Muscle of back (tissue), 13 donors: ENCODE measurements at places on chromosomes 5 and 9. TPM values are rescaled to one million over a fixed set of nuclear protein-coding genes. Genes with fewer than 3 reads are reported as not detected.
A peak's percentile ranks its signal among the peaks of the same experiment; 100 is the strongest.

DNA sequence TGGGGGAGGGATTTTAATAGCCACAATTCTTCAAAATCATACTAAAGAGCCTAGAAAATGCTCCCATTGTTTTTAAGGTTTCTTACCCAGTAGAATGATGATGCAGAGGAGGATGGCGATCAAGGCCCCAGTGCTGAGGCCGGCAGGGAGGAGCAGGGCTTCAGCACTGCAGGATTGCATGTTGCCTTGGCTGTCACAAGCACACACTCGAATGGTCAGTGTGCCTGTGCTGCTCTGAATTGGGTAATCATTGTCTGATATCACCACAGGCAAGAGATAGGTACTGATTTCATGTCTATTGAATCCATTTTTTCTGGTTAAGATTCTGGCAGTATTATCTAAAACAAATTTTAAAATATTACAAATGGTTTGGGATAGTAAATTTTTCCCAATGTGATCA lies 153.3 kb downstream of the CDH10 start:
- no peak for DNase-seq

DNA sequence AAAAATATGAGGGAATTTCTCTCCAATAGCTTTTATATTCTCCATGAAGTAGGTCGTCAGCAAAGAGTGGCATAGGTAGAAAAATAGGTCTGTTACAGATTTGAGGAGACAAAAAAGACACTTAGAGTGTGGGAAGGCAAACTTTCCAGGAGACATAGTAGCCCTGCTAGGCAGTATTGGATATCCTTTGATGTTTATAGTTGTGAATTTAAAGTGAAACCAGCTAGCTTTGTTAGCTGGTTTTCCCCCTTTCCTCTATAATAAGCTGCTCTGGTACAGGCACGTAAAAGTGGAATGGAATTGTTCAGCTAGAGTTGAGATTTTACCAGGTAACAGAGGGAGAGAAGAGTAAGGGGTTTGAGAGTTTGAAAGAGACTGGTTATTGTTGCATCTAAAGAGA lies 17.1 kb upstream of the APC start:
- DNase-seq: no peak

- no peak for DNase-seq
Measured at GRCh38 chr9:133233681-133234432, 24.8 kb upstream of the OBP2B start.

DNA sequence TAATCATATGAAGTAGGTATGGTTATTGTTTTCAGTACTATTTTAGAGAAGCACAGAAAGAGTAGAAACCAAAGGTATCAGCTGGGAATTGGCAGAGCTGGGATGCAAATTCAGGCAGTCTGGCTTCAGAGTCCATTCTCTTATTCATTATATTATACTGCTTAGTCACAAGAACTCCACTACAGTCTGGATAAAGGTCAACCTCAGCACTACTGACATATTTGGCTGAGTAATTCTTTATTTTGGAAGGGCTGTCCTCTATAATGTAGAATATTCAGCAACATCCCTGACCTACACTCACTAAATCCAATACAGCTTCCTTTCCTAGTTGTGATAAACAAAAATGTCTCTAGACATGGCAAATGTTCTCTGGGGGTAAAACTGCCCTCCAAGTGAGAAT lies 37.6 kb downstream of the PTGER4 start:
- no peak for DNase-seq

GRCh38 chr9:26459959-26460358 lies 432.6 kb downstream of the CAAP1 start:
- DNase-seq: no peak

DNA sequence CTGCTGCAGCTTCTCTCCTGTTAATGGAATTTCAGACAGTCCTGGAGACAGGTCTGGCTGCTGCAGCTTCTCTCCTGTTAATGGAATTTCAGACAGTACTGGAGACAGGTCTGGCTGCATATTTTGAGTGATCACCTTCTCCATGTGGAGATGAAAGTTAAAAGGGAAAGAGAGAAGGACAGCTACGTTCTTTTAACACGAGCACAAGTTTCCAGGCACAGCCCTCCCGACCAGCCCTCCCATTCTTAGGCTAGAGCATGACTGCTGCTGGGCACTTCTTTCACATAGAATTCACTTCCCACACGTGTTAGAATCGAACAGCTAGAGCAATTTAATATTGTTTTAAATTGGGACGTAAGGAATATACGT lies 133.3 kb upstream of the DMRT1 start:
- DNase-seq: peak; percentile 64

DNA sequence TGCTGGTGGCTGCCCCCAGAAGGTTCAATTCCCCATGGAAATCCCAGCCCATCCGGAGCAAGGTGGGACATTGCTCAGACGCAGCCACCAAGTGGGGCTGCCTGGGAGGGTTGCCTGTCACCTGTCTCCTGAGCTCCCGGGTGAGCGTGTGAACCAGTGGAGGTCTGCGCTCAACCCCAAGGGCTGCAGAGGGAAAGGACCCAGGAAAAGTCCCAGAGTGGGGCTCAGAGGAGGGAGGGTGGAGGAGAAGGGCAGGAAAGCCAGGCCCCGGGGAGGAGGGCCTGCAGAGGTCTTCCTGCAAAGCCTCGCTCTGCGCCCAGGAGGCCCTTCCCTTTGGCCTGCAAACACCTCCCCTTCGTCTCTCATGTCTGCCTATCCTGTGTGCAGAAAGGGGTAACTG lies 119.5 kb upstream of the SARDH start:
- no peak for DNase-seq

DNA sequence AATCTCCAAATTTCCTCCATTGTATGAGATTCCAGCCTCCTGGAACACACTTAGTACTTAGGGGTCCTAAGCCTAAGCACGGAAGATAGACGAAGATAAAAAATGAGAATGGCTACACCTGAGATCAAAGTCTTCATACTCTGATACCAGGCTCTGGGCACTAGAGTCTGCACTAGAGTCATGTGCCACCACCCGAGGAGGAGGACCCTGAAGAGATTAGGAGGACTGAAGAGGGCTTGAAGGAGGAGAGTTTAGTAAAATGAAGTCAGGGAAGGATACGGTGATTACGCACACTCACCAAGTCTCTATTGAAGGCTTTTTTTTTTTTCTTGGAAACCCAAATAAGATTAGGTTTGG lies 573 bp upstream of the SPATA24 start:
- DNase-seq: no peak

- DNase-seq: no peak
Measured at GRCh38 chr5:23223846-23224245, 283.6 kb upstream of the PRDM9 start.

- no peak for DNase-seq
Measured at GRCh38 chr9:16752601-16753000, 117.9 kb downstream of the BNC2 start.

DNA sequence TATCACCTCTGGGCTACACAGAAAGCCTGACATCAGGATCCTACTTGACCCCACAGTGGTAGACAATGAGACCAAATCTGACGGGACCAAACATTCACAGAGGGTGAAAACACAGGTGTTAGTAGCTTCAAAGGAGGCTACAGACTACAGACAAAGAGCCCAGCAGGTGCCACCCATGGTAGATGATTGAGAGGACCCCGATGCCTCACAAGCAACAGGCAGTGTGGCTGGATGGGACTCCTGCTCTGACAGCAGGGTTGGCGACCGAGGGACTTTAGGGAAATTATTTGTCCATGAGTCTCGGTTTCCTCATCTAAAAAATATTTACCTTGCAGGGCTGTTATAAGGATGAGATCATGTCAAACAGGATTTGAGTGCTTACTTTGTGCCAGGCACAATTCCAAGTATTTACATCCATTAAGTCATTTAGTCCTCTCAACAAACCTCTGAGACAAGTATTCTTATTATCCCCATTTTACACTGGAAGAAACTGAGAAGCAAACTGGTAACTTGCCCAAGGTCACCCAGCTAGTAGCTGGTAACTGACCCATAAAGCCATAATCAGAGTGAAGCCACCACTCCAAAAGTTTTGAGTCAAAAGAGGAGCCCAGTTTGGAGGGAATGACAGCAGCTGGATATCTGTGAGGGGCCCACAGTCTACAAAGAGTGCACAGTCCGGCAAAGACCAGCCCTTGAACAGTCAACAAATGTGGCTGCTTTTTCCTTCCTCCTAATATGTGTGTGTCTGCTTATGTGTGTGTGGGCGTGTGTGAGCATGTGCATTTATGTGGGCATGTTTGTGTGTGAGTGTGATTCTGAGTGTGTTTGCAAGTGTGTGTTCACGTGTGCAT lies 502.0 kb downstream of the BNC2 start:
- no peak for DNase-seq

- no peak for DNase-seq
Measured at GRCh38 chr9:128712451-128713410, 10.4 kb downstream of the PKN3 start.

GRCh38 chr5:139676951-139677735 lies 29.0 kb downstream of the CXXC5 start:
- no peak for DNase-seq

DNA sequence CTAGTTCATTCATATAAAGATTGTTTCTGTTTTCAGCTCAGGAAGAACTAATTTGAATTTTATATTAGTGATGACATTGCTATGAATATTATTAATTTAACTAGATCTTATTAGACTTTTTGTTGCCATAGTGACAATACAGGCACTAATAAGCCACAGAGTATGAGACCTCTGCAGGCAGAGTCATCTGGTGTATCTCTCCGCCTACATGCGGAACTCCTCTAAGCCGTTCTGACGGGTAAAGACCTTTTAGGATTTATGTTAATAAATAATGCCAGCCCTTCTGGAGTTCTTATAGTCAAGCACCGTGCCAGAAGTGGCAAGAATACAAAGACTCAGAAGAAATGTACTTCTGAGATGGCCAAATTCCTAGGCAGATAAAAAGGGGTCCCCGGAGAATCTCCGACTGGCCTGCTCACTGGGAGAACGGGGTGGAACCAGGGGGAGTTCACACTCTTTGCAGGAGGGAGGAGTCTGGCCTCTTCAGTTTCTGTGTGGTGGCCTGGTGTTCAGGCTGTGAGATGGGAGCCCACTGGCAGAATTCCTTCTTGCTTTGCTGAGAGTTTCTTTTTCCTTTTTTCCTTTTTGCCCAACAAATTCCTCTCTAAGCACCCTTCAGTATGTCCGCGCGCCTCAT lies 85.1 kb upstream of the IL12B start:
- DNase-seq: no peak

- peak; percentile 79 for DNase-seq
Measured at GRCh38 chr9:69946800-69947437, 96.7 kb upstream of the MAMDC2 start.

GRCh38 chr5:52961274-52961681 lies 27.9 kb upstream of the ITGA2 start:
- DNase-seq: no peak

GRCh38 chr5:179336126-179336870 lies 9.0 kb downstream of the ADAMTS2 start:
- DNase-seq: no peak

DNA sequence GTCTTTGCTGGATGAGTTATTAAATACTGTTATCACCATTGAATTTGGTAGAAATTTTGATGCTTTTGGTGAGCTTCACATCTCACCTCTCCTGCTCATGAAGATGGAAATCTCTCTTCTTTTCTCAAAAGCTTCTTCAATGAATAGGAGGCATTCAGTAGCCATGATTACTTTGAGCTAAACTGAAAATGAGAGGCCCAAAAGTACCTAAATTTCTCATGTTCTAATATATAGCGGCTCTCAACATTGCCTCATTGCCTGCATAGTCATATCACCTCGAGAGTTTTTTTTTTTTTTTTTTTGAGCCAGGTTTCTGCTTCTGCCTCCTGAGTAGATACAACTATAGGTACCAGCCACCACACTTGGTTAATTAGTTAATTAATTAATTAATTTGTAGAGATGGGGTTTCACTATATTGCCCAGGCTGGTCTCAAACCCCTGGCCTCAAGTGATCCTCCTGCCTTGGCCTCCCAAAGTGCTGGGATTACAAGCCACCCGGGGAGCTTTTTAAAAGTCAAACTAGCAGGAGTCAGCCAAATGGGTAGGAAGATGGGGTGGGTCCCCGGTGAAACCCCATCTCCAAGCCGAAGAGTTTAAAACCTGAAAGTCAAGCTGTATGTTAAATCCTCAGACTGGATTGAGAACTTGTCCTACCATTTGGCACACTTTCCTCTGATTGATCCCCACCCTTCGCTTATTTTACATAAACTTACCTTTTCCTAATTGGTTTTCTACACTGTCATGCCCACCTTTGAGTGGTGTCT lies 169.0 kb downstream of the DOCK2 start:
- no peak for DNase-seq

DNA sequence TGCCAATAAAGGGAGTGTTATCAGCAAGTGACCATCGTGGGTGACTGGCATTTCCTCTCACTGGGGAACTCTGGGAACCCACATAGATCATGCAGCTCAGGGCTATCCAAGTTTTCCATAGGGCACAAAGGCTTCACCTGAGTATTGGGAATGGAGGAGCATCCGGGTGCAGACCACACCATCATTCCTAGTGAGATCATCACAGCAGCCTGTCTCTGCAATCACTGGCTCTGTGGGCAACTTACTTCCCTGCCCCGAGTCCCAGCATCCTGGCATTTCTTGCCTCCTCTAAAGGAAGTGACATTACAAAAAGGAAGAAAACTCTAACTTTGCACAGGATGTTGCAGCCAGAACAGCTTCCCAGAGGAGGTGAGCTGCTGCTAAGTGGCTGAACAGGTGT lies 80.6 kb upstream of the SHB start:
- DNase-seq: no peak

GRCh38 chr5:64759960-64760660 lies 8.4 kb downstream of the SREK1IP1 start:
- DNase-seq: no peak

DNA sequence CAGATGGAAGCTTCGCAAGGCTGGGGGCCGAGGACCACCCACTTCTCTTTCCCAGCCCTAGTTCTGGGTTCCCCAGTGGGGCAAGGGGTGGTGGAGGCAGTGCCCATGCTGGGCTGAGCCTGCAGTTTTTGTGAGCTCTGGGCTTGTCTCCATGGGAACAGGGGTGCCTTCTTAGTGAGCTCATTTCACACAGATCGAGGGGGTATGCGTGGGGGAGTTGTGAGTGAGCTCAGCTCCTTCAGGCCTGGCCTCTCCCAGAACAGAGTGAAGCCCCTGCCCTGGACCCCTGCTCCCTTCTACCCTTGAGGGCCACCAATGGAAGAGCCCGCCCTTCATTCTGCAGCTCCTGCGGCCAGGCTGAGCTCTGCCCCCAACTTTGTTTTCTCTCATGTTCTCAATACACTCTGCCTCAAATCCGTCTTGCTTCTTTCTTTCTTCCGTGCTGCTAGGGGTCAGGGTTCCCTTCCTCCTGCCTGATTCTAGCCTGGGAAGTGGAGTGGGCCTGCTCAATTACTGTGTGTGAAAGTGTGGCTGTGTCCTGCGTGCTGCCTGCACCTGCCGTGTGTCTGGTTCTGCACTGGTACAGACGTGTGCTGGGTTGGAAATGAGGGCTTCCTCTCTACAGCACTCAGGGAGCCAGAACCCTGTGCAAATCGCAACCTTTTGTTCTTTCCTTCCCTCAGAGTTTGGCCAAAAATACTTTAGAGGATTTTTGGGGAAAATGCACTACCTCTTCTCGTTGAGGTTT lies 9.0 kb upstream of the MYOZ3 start:
- DNase-seq: peak; percentile 21

GRCh38 chr9:29174136-29174535 lies 1600.9 kb upstream of the C9orf72 start:
- DNase-seq: no peak

The TMEM252 gene
- polyA plus RNA-seq: 1.3 TPM

The FAM81B gene
- 3.0 TPM for polyA plus RNA-seq

The SLC25A48 gene
- 0.21 TPM for polyA plus RNA-seq

The ACOT12 gene
- not detected for polyA plus RNA-seq

The N4BP3 gene
- polyA plus RNA-seq: 19.8 TPM

The GABRG2 gene
- polyA plus RNA-seq: not detected
